ENCODE measurements at places on chromosomes 13 and 19. TPM values are rescaled to one million over a fixed set of nuclear protein-coding genes. Genes with fewer than 3 reads are reported as not detected.

- H3K36me3 ChIP-seq, result peaks cover 39% of the 10 kb centered on the region
- DNase-seq, result no peak
- no peaks in the 10 kb centered on the region for H3K4me1 ChIP-seq
Measured at GRCh38 chr19:16429066-16429758, 42.6 kb downstream of the EPS15L1 start.

DNA sequence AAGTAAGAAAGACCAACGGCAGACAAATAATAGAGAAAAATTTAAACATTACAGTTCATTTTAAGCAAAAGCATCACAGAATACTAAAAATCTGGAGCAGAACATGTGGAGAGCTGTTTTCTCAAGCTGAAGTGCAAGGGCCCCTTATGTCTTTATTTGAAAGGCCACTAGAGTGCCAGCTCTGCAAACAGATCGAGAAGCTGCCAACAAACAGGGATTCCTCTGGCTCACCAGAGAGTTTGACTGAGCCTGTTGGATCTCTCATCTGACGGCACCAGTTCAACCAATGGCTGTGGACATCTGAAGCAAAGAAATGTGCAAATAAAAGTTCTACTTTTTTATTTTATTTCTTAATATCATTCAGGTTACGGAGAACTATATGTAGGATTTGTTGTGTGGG, 119.7 kb downstream of the COL4A2 start:
- no peak overlapping the region for H3K27ac ChIP-seq
- H3K36me3 ChIP-seq, result peaks cover 23% of the 10 kb centered on the region
- H3K4me3 ChIP-seq, result no peak overlapping the region
- H3K27me3 ChIP-seq, result no peaks in the 10 kb centered on the region
- no peaks in the 10 kb centered on the region for H3K4me1 ChIP-seq
- peak; percentile 43 for DNase-seq

DNA sequence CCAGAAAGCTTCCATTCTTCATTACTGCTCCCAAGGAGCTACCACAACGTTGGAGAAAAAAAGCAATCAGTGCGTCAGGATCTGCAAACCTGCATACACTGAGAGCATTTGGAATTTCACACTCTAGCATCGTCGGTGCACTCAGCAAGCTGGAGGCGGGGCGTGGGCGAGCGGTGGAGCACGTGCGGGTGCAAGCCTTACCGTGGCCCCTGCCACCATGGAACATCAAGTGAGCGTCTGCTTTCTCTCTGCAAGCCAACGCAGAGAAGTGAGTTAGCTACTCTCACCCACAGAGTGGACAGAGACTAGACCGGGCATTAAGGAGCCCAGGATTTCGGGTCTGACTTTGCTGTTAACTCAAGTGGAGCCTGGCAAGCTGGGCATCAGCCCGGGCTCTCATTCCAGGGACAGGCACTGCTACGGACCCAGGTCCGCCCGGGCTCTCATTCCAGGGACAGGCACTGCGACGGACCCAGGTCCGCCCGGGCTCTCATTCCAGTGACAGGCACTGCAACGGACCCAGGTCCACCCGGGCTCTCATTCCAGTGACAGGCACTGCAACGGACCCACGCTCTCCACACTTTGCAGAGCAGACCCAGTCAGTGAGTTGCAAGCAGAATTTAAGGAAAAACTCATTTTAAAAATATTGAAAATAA, 124.1 kb upstream of the SPACA7 start:
- H3K4me3 ChIP-seq, result no peak overlapping the region
- H3K27ac ChIP-seq, result no peak overlapping the region
- H3K27me3 ChIP-seq, result no peaks in the 10 kb centered on the region

DNA sequence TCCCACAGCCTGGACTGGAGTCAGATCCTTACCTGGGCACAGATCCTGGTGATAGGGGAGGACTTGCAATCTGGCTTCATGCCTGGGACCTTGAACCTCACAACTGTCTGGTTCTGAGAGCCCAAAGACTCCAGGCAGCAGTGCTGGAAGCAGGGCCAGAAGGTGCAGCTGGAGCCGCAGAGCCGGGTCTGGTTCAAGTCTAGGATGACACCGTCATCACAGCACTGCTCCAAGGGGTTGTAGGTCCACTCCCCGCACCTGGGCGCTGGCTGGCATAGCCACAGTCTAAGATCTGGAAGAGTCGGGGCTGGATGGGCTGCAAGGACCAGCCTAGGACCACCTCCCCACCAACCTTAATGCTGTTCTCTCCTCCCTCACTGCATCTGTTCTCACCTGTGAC, 677 bp downstream of the IGFL4 start:
- no peak overlapping the region for H3K4me3 ChIP-seq
- H3K27me3 ChIP-seq, result peaks cover 2% of the 10 kb centered on the region
- H3K36me3 ChIP-seq, result no peaks in the 10 kb centered on the region
- no peak for DNase-seq
- no peaks in the 10 kb centered on the region for H3K4me1 ChIP-seq

GRCh38 chr19:7535998-7536695, 630 bp downstream of the PNPLA6 start:
- peak overlapping the region; percentile 90 for H3K27ac ChIP-seq
- no peaks in the 10 kb centered on the region for H3K4me1 ChIP-seq
- peak overlapping the region; percentile 80 for H3K4me3 ChIP-seq
- H3K27me3 ChIP-seq, result no peaks in the 10 kb centered on the region
- no peak for DNase-seq

DNA sequence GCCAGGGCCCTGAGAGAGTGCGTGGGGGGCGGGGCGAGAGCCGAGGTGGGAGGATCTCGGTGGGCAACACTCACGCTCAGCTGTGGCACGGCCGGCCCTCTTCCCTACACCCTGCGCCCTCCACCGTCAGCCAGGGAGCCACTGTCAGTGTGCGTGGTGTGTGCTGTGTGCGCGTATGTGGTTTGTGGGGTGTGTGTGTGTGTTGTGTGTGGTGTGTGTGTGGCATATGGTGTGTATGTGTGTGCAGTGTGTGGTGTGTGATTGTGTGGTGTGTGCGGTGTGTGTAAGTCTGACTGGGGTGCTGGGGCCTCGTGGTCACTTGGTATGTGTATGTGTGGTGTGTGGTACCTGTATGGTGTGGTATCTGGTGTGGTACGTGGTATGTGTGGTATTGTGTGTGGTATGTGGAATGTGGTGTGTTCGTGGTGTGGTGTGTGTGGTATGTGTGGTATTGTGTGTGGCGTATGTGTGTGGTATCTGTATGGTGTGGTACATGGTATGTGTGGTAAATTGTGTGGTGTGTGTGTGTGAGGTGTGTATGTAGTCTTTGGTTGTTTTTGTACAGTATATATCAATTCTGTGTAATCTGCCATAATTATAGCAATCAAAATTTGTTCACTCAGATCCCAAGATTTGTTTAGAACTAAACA, 5.1 kb downstream of the GRK1 start:
- no peak overlapping the region for H3K27ac ChIP-seq
- DNase-seq, result no peak
- no peak overlapping the region for H3K4me3 ChIP-seq
- H3K27me3 ChIP-seq, result no peaks in the 10 kb centered on the region
- no peaks in the 10 kb centered on the region for H3K4me1 ChIP-seq

- no peaks in the 10 kb centered on the region for H3K27me3 ChIP-seq
- no peaks in the 10 kb centered on the region for H3K36me3 ChIP-seq
- DNase-seq, result no peak
- no peak overlapping the region for H3K27ac ChIP-seq
- H3K4me3 ChIP-seq, result no peak overlapping the region
- no peaks in the 10 kb centered on the region for H3K4me1 ChIP-seq
Measured at GRCh38 chr13:75173457-75174356, 308.3 kb downstream of the TBC1D4 start.

GRCh38 chr13:97538203-97538602, 104.2 kb downstream of the RAP2A start:
- no peak overlapping the region for H3K4me3 ChIP-seq
- H3K4me1 ChIP-seq, result peaks cover 5% of the 10 kb centered on the region
- H3K27ac ChIP-seq, result peak overlapping the region; percentile 22
- H3K27me3 ChIP-seq, result no peaks in the 10 kb centered on the region
- H3K36me3 ChIP-seq, result no peaks in the 10 kb centered on the region

DNA sequence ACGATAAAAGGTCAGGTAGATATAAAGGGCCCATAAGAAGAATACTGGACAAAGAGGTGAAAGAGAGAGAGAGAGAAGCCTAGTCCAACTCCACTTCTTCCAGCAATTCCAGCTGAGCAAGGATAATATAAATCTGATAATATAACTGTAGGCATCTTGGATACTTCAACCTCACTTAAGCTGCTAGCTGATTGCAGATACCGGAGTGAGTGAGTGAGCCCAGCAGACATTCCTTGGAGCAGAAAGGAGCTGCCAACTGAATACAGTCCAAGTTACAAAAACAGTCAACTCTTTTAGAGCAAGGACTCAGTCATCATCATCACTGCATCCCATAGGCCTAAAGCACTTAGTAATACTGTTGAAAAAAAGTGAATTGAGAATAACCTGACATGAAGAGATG, 387.6 kb downstream of the SLITRK6 start:
- H3K27ac ChIP-seq, result no peak overlapping the region
- no peaks in the 10 kb centered on the region for H3K36me3 ChIP-seq
- no peak overlapping the region for H3K4me3 ChIP-seq
- no peaks in the 10 kb centered on the region for H3K27me3 ChIP-seq
- DNase-seq, result peak; percentile 87

DNA sequence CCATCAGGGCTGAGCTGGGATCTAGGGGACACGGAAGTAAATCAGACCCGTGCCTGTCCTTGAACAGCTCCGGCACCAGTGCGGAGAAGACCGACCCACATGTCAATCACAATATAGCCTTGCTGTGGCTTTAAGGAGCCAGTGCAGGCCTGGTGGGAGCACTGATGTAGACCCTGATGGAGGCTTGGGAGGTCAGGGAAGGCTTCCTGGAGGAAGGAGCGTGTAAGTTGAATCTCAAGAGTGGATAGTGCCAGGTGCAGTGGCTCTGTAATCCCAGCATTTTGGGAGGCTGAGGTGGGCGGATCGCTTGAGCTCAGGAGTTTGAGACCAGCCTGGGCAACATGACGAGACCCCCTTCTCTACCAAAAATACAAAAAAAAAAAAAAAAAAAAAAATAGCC, 10.8 kb upstream of the CACNG8 start:
- H3K4me3 ChIP-seq, result no peak overlapping the region
- no peaks in the 10 kb centered on the region for H3K27me3 ChIP-seq
- no peaks in the 10 kb centered on the region for H3K36me3 ChIP-seq
- H3K4me1 ChIP-seq, result no peaks in the 10 kb centered on the region
- no peak overlapping the region for H3K27ac ChIP-seq

Gene ZSCAN4
- total RNA-seq, result not detected

Gene SELENOV
- not detected for total RNA-seq

Gene IGFL1
- total RNA-seq, result not detected

Gene KIR2DL1
- not detected for total RNA-seq

Gene RASL11A
- 15.4 TPM for total RNA-seq

Gene KIR3DL1
- total RNA-seq, result not detected

Gene IRGC
- not detected for total RNA-seq

Gene ZNF497
- 3.8 TPM for total RNA-seq
